Non-pigmented ciliary epithelial cell (primary cell): ENCODE measurements at places on chromosomes 3 and 15.

DNA sequence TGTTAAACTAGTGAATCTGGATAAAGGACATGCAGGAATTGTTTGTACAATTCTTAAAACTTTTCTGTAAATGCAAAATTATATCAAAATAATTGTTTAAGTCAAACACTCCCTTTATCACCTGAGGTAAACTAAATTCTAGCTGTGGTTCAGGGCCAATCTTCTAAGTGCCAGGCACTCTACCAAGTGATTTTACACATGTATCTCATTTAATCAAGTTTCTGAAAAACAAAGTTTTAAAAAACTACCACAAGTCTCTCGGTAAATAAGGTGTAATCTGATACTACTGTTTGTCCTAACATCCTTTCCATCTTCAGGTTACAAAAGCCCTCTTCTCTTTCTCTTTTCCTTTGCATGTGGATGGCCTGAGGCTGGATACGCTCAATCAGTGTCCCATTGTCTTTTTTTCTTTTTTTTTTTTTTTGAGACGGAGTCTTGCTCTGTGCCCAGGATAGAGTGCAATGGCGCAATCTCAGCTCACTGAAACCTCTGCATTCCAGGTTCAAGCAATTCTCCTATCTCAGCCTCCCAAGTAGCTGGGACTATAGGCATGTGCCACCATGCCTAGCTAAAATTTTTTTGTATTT is 19.3 kb downstream of the IFT80 start:
- no peak for DNase-seq

DNA sequence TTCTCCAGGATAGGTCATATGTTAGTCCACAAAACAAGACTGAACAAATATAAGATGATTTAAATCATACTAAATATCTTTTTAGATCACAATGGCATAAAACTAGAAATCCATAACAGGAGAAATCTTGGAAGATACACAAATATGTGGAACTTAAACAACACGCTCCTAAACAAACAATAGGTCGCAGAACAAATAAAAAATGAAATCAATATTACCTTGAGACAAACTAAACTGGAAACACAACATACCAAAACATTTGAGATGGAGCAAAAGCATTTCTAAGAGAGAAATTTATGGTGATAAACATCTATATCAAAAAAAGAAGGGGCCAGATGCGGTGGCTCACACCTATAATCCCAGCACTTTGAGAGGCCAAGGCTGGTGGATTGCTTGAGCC is 8.3 kb upstream of the TMCO5A start:
- DNase-seq = no peak

- no peak for DNase-seq
Observed at GRCh38 chr3:111936967-111937366, 41.9 kb upstream of the ABHD10 start.

GRCh38 chr3:187291512-187292132 is at the start of gene MASP1:
MASP1 (minus strand) TSS chr3:187291737; CDS start chr3:187291632, 105 bp downstream.
- no peak for DNase-seq

DNA sequence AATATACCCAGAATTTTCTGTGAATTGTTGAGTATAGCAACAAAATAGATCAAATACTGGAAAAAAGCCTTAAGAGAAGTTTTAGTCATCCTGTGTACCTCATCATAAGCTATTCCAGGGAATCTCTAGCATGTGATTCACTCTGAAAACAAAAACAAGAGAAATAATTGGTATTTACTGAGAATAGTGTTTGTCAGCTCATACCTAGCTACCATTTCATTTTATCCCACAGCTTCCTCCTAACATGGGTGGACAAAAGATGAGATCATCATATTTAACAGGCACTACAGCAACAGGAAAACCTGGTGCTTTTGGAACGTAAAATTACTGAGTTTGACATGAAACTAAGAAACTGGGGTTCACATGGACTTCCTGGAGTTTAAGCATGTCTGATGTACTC is 753.5 kb upstream of the NECTIN3 start:
- DNase-seq = peak; percentile 28

DNA sequence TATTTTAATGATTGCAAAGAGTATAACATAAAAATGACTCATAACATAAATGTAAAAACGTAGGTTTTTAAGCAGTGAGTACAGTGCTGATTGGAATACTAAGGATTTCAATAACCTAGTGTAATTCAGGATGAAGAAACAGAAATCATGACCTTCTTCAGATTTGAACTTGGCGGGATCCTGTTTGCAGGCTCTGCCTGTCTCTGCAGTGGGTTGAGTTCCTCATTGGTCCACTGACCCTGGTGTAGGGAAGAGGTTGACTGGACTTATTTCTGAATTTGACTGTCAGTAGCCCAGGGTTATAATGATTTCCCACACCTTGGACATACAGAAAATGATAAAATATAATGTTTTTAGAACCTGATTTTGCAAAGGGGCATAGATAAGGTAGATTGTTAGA is 171.7 kb downstream of the FNDC3B start:
- DNase-seq = no peak

DNA sequence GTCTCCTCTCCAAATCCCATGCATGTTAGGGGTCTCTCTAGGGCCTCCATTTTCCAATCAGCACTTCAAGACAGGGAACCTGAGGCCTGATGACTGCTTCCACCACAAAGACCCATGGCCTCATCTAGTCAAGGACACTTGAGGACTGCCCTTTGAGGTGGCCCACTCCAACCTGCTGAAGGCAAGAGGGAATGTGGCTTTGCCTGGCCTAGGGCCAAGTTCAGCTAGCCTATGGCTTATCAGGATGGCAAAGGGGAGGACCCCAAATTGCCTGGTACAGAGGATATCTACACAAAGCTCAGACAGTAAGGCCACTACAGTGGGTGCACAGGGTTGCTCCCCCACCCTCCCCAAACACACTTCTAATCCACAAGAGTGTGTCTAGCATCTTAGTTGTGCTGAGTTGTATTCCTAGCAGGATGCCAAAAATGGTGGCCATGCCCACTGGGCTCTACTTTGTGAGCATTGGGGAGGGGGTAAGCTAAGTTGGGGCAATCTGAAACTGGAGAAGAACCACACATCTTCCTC is 10.0 kb upstream of the GRAMD2A start:
- no peak for DNase-seq

DNA sequence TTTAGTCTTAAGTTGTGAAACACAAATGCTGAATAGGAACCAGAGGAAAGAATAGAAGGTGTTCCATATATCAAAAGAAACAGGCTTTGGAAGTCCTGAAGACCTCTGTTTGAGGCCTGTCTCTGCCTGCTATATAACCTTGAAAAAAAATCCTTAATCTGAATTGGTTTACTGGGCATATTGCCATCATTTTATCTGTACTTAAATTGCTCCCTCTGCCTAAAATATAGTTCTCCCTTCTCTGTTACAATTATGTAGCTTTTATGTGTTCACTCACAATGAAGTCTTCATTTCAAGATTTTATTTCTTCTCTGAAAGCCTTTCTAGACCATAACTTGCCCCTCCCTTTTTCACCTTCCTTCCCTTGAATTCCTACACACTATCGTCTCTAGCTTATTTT is 21.2 kb downstream of the ARL13B start:
- DNase-seq = no peak

DNA sequence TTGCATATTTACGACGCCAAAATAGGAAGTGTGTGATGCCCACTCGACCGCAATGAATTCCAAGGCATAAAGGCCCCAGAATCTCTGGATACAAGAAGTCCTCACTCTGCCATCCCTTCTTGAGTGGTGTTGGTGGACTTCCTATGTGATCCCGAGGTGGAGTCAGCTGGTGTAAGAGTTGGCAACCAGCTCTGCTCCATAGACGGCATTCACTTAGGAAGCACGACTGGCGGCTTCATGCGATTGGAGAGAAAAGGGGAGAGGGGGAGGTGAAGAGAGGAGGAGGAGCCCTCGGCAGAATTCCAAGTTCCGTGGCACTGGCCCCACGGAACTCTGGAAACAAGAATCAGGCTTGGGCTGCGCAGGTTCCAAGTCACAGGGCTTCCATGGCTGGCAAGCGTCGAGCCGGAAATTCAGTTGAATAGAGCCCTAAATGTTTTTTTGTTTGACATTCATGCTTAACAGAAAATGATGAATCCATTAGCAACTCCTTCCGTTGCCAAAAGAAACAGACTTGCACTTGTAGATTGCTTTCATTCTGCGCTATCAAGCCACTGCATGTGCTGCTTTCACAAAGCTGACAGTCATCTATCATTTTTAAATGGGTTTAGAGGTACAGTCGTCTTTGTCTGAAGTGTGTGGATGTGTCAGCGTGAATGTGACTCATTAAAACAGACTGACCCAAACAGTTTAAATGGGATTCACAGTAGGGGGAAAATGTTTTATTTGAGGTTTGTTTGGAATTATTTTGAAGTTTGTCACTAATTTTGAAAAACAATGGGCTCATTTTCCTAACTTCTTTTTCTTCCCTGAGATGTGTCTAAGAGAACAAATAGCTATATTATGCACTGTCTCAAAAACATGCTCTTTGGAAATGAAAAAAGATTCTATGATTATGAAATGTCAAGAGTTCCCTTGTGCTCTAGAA is 428.3 kb upstream of the ATP11B start:
- no peak for DNase-seq

- DNase-seq = no peak
Observed at GRCh38 chr3:34862456-34862855, 776.9 kb upstream of the ARPP21 start.

DNA sequence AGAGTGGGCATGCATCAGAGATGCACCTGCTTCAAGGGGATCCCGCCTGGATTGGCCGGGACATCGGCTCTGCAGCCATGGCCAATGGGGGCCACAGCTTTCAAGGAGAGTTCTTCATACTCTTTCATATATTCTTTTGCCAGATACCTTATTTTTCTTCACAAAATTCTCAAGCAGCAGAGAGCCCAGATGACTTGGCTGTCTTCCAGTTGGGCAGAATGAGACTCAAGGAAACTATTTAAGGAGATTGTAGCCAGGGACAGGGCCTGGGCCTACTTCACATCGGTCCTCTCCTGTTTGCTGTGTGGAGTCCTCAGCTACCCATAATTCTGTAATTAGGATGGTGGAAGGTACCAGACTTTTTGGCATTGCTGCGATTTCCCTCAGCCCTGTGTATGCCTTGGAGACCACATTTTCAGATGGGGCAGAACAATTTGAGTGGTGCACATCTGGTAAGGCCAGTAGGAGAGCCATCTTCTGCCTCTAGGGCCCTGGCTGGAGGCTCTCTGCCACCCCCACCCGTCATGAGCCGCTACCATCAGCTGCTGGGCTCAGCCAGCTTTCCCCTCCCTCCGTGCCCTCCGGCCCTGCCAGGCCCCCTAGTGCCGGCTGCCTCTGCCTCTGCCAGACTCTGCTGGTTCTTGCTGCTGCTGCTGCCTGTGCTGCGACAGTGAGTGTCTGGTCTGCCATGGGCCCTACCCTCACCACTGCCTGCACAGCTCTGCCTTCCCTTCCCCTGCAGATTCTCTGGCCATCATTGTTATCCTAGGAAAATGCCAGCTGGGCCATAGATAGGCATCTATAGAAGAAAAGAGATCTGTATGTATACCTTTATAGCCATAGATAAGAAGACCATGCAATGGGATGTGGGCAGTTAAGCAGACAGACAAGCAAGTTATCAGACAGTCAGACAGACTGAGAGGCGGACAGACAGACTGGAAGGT is 6.7 kb downstream of the PLIN1 start:
- DNase-seq = no peak

DNA sequence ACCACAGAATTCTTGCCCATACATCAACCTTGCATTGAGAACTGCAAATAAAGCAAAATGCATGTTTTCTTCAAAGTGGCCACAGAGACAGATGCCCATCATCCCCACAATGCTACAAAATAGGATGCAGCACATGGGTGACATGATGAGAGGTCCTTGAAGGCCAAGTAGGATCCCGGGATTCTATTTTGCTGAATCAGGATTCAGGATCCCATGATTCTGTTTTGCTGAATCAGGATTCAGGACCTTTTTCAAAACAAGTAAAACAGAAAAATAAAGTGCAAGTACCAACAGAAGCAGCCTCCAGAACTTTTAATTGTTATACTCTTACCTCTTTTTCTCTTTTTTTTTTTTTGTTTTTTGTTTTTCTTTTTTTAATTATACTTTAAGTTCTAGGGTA is 242.1 kb upstream of the NR2E3 start:
- DNase-seq = no peak

DNA sequence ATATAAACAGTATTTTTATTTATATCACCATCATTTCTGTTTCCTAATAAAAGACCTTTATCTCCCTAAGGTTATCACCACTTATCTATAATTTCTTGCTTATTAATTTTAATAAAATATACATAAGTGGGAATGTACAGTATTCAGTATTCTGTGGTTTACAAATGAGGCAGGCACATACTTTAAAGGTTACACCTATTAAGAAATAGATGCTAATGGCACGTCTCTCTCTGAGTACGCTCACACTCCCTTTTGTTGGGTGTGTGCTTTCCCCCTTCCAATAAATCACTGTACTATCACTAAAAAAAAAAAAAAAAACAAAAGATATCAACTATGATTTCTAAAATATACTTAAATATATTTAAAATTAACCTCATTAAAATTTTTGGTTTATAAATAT is 8.9 kb downstream of the OXNAD1 start:
- no peak for DNase-seq

- DNase-seq = peak; percentile 53
Observed at GRCh38 chr3:22377421-22377820, 626.4 kb upstream of the ZNF385D start.

DNA sequence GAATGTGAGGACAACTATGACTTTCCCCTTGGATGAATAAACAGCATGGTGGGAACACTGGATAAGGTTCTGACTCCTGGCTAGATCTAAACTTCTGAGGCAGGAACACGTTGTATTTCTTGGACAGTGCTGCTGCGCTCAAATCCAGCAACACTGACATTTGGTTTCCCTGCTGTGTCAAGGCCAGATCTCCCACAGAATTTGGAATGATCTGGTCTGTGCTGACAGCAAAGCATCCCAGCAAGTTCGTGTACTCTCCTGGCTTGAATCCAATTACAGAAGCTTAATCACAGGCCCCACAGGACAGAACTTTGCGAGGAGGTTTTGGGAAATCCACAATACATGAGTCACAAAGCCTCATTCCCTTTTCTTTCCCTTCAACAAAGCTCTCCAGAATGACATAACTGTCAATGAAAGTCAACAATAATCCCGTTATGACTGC is 92.5 kb downstream of the ADAMTS9 start:
- DNase-seq = peak; percentile 76

DNA sequence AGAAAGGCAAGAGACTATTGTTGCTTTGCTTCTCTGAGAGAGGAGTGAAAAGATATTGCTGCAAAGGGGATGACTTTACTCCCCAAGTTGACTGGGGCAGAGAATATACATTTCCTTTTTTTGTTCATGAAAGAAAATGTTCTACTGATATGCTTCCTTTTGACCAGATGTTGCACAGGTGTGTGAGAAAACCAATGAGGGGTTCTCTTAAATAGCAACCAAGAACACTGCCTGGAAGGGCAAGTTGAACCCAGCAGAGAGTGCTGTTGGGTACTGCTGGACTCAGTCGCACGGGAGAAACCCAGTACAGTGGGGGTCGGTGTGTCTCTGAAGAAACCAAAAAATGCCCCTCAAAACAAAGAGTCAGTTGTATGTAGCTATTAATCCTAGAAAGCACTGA is 101.2 kb downstream of the CHST2 start:
- no peak for DNase-seq

DNA sequence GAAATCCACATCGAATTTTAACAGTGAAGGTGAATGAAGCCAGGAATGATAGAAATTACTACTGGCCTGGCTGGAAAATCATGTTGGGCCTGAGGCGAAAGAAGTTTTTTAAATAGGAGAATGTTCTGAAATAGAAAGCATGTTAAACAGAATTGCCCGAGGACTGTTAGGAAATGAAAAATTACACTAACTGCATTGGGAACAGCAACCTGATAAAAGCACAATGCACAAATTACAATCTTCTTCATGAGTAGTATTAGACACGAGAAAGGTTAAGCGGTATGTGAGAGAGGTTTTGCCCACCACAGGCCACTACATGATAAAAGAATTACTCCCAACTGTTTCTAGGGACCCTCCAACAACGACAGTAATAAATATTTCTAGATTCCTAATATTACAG is 18.9 kb downstream of the GBE1 start:
- DNase-seq = no peak
